ENCODE measurements at places on chromosomes 2 and 18.

GRCh38 chr2:224072541-224073188, 33.6 kb upstream of the SERPINE2 start:
- DNase-seq: no peak

DNA sequence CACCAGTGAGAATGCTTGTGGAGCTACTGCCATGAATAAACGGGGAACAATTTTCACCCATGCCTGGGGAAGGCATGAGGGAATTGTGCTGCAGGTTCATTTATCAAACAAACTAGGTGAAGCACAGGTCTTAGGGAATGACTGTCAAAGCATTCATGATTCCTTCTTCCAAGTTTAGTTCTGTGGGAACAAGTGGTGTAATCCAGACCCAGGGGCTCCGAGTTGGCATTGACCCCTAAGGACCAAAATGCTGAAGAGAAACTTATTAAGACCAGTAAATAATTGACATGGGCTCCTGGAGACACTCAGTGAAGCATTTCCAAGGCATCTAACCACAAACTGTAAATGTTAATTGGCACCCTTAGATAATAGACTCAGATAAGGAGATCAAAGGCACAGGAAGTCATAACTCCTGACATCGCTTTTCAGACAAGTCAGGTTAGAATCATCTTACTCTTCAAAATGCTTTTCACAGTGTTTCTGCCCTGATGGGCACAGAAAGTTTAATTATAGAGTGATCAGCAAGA, 96.9 kb downstream of the SPP2 start:
- DNase-seq: no peak

DNA sequence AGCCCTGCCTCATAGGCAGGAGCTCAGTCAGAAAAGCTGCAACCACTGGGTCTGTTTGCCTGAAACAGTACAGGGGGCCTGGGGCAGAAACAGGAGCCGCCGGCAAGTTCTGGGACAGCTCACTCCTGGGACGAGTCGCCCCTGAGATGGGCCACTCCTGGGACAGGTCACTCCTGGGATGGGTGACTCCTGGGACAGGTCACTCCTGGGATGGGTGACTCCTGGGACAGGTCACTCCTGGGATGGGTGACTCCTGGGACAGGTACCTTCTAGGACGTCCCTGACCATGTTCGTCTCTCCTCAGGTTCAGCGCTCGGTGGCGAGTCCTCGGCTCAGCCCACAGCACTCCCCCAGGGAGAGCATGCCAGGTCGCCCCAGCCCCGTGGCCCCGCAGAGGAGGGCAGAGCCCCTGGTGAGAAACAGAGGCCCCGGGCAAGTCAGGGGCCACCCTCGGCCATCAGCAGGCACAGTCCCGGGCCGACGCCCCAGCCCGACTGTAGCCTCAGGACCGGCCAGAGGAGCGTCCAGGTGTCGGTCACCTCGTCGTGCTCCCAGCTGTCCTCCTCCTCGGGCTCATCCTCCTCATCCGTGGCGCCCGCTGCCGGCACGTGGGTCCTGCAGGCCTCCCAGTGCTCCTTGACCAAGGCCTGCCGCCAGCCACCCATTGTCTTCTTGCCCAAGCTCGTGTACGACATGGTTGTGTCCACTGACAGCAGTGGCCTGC, 51.8 kb downstream of the NTSR2 start:
- no peak for DNase-seq

DNA sequence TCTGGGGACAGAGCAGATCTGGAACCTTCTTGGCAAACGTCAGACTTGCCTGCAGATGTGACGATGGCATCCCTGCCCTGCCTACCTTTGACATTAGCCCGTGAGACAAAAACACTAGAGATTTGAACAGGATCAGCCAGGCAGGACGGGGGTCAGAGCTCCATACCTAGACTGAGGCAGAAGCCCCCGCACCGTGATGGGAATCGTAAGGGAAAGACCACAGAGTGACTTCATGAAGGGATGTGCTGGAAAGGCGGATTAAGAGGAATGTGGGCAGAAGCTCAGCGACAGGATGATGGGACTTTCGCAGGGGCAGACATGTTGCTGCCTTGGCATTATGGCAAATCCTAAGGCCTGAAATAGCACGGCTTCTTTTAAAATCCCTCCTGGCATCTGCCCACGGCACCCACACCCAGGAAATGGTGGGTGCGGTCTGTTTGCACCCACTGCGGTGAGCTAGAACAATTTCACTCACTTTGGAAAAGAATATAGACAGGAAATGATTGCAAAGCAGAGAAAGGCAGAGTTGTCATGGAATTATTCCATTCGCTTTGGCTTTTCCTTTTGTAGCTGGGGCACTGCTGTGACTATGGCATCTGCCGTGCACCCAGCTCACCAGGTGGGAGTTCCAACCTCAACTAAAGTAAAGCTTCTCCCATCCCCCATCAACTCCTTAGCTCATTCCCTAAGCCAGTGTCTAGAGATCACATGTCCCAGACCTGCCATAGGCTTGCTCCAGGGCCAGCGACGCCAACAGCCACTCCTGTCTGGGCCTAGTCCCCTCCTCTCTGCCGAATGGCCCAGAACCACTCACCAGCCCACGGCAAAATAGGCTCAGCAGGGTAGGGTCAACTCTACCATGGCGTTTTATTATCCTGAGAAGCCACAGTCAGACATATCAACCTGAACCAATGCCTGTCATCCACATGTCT, 112.7 kb upstream of the NPAS2 start:
- no peak for DNase-seq

Measured in activated gamma-delta T cell treated with anti-CD3 and anti-CD28 coated beads, Interleukin-2, amount 50 U/mL, for 16 hours (primary cell).